ENCODE measurements at places on chromosomes 5 and 9.
A peak's percentile ranks its signal among the peaks of the same experiment; 100 is the strongest.

DNA sequence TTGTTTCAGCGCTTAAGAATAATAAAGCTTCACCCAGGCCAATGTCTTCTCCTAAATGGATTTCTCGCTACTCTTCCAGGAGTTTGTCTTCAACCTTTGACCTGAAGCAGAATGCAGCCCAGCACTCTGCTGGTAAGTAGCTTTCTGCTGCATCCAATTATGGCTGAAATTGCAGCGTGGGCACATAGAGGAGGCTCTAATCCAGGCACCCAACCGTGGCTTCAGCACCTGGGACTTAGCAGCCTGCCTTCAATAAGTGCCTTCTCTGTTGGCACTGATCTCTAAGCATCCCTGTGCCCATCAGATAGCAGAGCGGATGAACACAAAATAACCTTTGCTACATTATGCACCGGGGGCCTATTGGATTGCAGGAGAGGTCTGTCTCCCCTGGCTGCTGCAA is 105.2 kb downstream of the TRIM32 start:
- no peak for DNase-seq

DNA sequence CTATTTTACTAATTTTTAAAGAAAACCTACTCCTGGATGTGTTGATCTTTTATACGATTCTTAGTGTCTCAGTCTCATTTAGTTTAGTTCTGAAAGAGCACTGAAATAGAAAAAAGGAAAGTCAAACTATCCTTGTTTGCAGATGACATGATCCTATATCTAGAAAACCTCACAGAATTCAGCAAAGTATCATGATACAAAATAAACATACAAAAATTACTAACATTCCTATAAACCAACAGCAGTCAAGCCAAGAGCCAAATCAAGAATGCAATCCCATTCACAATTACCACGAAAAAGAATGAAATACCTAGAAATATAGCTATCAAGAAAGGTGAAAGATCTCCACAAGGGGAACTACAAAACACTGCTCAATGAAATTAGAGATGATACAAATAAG is 225.8 kb upstream of the CDH18 start:
- DNase-seq: no peak

DNA sequence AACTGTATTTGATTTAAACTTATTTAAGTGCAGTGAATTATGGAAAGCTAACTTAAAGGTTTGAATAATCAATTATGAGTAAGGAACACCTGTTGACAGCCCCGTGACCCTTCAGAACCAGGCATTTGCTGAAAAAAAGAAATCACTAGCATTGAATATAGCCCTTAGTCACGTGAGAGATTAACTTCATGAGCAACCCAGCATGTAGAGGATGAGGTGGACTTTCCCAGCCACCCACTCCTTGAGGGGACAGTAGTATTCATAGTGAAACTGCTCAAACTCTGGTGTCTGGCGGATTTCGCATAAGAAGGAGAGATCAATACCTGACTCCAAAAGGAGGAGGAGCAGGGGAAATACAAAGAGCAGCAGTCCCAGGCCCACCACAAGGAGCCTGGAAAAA is 184.8 kb upstream of the RASEF start:
- DNase-seq: no peak

DNA sequence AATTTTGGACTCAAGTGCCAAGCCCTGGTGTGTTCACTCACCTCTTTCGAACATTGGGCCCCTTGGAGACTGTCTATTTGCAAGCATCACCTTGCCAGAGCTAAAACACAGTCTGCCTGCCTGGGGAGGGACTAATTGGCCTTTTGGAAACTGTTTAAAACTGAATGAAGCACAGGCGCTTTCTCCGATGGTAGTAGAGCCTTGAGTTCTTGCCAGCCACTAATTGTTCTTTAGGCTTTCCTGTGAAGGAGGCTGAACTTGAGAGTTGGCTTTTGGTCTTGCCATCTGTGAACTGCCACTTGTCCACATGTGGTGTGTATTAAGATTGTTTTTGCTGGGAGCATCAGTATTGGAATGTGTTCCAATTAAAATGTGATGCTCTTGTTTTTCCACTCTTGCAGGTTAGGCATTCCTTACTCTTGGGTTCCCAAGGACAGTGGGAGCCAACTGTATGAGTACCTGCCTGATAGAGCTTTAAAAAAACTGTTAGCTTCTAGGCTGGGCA is 26.0 kb downstream of the GARNL3 start:
- DNase-seq: peak; percentile 53

- no peak for DNase-seq
Observed at GRCh38 chr5:149110406-149110805, 30.9 kb upstream of the ABLIM3 start.

DNA sequence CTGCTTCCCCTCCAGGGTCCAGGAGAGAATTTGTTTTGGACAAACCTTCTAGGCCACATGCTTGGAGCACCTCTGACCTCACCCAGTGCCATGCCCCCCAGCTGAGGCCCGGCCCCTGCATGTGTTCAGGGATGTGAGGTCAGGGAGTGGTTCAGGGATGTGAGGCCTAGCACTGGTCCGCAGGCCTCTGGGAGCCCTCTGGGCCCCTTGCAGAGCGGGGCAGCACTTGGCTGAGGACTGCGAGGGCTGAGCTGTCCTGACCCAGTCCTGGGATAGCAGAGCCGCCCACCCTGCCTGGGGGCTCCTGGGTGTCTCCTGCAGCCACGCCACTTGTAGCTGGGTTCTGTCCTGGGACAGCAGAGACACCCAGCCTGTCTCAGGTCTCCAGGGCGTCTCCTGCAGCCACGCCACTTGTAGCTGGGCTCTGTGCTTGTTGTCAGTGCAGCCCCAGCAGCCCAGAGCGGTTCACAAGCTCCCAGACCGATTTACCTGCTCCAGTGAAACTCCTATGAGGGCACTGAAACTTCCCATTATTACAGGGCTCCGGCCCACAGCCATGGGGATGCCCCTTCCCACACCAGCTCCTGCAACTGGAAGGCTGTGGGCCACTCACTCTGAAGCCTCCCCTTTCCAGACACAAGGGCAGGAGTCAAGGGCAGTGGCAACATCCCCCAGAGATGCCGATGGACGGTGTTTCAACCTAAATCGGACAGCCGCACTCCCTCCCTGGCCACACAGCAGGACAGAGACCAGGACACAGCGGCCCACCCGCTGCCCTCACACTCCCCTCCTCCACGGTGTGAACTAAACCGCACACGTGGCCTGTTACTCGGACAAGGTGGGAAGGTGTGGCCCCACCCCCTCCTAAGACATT is 5.4 kb upstream of the CEP72 start:
- DNase-seq: no peak

Data from NCI-H446 treated with DMSO at 0.1 percent for 48 hours (cell line).